ENCODE measurements at places on chromosomes 1 and 21.

GRCh38 chr1:19507516-19507915 lies 22.2 kb upstream of the CAPZB start:
- no peak for DNase-seq

GRCh38 chr1:155241841-155242264 lies 13.4 kb downstream of the ENTREP3 start:
- DNase-seq, result peak; percentile 79

DNA sequence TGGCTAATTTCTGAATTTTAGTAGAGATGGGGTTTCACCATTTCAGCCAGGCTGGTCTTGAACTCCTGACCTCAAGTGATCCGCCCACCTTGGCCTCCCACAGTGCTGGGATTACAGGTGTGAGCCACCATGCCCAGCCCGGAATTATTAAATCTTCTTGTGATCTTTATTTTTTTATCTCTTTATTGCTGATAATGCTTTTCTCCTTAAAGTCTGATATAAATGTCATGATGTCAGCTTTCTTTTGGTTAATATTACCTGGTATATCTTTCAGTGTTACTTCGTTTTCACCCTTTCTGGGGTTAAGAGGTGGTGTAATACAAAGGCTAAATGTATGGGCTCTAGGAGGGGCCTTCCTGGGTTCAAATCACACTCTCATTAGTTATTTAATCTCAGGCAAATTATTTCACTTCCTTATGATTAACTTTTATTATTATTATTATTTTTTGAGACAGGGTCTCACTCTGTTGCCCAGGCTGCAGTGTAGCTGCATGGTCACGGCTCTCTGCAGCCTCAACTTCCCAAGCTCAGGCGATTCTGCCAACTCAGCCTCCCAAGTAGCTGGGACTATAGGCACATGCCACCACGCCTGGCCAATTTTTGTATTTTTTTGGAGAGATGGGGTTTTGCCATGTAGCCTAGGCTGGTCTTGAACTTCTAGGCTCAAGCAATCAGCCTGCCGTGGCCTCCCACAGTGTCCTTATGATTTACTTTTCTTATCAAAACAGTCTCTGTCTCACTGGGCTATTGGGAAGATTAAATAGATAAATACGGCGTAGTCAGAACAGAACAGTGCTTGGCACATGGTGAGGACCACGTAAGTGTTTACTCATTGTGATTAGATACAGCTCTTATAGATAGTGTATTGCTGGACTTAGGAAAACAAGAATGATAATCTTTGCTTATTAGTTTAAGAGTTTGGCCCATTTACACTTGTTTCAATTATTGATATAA lies 216.5 kb downstream of the URB2 start:
- DNase-seq, result no peak

- DNase-seq, result peak; percentile 92
Observed at GRCh38 chr1:40709100-40709801, 17.7 kb downstream of the NFYC start.

DNA sequence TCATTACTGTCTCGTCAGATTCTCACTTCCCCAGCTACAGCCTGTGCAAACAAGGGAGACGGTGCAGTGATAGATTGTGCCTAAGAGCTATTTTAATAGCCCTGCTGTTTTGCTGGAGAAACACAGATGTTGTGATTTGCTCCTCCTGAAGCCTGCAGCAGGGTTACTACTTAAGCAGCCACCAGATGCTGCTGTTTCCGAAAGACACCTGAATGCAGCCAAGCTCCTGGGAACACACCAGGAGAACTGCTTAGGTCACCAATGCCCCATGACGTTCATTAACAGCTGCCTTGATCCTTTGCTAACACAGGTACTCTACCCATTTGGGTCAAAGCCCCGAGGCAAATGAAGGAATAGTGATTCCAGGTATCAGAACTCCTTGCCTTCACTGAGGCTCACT lies 411.8 kb upstream of the DAB1 start:
- DNase-seq, result no peak

DNA sequence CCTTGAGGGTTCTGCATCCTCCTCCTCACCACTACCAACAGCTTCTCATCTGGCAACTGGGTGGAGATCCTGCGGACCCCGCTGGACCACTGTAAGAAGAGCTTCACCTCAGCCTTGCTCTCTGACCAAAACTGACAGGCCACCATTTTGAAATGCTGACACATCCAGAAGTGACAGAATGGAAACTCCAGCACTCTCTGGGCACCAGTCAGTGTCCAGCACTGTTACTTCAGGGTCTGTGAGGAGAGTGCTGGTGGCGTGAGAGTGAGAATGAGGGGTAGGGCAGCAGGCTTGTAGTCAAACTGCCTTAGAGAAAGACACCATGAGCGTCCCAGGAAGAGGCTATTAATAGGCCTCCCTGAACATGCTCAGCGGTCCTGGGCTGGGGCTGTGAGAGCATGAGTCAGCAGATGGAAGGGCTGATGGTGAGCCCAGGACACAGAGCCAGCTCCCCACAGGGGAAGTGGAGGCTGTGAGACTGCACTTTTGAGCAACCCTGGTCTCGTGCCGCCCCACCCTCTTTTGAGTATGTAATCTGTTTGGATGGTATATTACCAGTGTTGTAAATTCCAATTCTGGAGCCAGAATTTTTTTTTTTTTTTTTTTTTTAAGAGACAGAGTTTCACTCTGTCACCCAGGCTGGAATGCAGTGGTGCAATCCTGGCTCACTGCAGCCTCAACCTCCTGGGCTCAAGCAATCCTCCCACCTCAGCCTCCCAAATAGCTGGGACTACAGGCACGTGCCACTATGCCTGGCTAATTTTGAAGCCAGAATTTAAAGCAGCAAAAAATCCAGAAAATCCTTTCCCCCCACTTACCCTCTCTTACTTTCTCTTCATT lies 34.4 kb upstream of the SLC30A1 start:
- peak; percentile 76 for DNase-seq

DNA sequence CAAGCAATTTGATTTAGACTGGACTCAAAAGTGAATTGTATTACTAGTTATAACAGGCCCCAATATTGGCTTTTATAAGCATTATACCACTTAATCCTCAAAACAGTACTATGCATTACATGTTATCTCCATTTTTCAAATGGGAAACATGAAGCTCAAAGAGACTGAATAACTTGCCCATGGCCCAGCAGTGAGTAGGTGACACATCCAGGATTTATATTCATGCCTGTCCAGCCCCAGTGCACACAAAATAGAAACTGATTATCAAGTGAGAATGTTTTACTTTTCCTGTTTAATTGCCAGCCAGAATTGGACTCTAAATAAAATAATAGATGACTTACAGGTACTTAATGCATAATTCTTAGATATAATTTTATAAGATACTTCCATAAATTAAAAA lies 82.9 kb downstream of the NIBAN1 start:
- DNase-seq, result no peak

DNA sequence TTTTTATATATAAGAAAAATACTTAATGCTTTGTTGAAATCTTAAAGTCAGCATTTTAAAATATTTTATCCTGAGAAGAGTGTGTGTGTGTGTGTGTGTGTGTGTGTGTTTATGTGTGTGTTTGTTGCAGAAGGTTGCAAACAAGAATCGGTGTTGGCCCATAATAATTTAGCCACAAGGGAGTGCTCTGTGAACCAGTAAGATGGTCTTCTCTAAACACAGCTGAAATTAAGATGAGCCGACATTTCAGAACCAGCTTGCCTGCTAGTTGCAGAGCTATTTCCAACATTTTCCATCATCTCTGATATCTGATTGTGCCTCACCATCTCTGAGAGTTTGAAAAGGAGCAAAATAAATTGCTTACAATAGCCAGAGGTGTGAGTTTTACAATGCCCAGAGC lies 158.8 kb upstream of the SGIP1 start:
- DNase-seq, result no peak

GRCh38 chr21:34021726-34022125 lies 51.7 kb upstream of the MRPS6 start:
- no peak for DNase-seq

GRCh38 chr1:208068908-208069307 lies 158.0 kb upstream of the CD34 start:
- DNase-seq, result no peak

DNA sequence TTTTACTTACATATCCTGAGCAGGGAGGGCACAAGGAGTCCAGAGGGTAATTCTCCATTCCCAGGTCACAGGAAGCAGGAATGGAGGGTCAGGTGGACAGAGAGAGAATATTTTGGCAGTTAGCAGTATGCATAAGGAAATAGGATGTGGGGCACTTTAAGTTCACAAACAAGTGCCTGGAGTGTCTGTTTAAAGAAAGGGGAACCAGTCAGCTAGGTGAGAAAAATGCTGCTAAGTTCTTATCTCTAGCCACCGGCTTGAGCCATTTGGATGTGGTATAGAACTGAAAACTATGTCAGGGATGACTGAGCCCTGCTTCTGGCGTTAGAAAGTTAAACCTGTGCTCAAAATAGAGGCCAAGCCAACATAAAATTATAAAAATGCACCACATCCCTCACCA lies 739.7 kb upstream of the NCAM2 start:
- DNase-seq, result no peak

- DNase-seq, result no peak
Observed at GRCh38 chr1:7948960-7949359, 8.3 kb upstream of the TNFRSF9 start.

- DNase-seq, result no peak
Observed at GRCh38 chr1:87089823-87090222, 175.4 kb downstream of the HS2ST1 start.

DNA sequence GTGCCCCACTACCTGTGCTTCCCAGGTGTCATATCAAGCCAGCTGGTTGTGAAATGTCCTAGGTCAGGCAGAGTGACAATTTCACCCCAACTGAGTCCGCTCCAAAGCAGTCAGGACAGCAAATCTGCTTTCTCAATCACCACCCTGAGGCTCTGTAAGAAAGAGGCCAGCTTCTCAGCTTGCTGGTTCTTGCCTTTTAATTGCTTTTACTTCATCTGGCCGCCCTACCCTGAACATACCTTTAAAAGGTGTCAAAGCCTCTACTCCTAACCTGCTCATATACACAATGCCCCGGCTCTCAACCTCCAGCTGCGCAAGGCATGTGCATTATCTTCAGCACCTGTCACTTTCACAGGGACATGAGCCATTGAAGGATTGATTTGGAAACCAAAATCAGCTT lies 581.6 kb downstream of the NPHP4 start:
- no peak for DNase-seq

- DNase-seq, result no peak
Observed at GRCh38 chr1:56838759-56839158, 15.8 kb upstream of the C8A start.

- peak; percentile 23 for DNase-seq
Observed at GRCh38 chr1:65075123-65075976, 72.7 kb upstream of the AK4 start.

- no peak for DNase-seq
Observed at GRCh38 chr1:161121042-161121650, 3.2 kb downstream of the NIT1 start.

DNA sequence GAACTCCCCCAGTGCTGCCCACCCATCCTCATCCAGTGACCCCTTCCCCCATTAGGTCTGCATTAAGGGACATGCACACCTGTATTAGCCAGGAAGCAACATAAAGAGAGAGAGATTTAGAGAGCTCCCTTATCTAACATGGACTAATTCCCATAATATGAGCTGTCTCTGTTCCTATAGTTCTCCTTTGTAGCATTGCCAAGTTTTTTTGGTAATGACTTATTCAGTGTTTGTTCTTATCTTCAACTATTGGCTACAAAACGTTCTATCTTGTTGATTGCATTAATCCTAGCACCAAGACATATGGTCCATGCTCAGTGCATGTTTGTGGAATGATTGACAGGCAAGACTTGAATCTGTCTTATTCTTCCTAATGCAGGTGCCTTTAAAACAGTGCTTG lies 264.0 kb downstream of the ADGRL2 start:
- DNase-seq, result no peak

DNA sequence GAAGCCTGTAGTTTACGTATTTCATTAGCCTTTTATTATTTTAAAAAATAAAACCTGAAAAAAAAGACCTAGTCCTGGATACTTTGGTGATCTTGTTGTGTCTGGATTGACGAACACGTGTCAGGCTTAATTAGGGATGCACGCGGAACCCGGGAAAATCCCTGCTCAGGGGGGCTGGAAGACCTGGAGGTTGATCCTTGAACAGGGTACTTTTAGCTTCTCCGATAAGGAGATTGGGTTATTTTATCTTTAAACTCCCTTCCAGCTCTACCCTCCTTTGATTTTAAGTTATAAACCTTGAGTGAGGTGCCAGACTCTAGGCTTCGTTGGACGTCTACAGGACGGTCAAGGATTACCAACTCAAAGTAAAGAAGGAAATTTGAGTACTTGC lies 552 bp upstream of the ZNF691 start:
- no peak for DNase-seq

DNA sequence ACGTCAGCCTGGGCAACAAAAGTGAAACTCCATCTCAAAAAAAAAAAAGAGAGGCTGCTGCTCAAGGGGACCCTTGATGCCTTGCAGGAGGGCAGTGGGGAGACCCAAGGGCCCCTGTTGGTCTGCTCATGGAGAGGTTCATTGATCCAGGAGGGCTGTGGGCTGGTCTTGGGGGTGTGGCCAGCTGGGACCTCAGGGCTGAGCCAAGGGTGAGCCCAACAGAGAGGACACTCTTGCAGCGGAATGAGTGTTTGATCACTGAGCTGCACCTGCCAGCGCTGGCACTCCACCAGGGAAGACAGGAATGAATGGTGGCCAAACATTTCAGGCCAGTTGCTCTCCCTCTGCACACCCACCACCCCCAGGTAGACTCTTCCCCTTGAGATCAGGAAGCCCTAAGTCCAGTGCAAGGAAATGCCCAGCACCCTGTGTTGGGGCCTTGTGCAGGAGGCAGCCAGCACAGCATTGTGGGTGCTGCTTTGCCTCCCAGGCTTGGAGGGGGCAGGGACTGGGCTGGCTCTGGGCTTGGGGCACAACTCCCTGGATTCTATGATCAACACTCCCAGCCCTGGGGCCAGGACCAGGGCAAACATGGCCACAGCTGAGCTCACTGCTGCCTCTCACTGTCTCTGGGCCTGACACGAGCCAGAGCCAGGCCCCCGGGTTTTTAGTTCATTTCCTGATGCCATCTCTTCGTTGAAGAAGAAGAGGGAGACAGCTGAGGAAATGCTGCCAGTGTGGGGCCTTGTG lies 50.7 kb downstream of the IRF2BP2 start:
- DNase-seq, result no peak

- no peak for DNase-seq
Observed at GRCh38 chr1:109906160-109906838, 4.3 kb upstream of the CSF1 start.

DNA sequence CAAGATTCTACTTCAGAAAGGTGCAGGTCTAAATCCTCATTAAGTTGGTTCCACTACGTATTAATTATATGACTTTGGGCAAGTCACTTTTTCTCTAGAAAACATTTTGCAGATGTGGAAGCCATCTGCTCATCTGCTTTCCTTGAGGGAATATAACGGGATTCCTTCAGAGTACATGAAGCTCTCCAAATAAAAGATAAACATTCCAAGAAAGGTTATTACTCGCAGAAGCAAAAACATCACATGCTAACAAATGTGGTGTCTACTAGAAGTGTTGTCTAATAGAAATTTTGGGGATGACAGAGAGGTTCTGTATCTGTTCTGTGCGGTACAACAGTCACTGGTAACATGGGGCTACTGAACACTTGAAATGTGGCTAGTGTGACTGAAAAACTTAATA lies 60.2 kb downstream of the NIBAN1 start:
- no peak for DNase-seq

Measured in GF-D8 (cell line).